ENCODE measurements at places on chromosomes 12 and 14. TPM values are rescaled to one million over a fixed set of nuclear protein-coding genes. Genes with fewer than 3 reads are reported as not detected.
A peak's percentile ranks its signal among the peaks of the same experiment; 100 is the strongest.

Gene MYH6
- total RNA-seq = 0.82 TPM

Gene BDKRB2
- not detected for total RNA-seq

GRCh38 chr14:33842299-33842698 is 108.6 kb downstream of the EGLN3 start:
- peak; percentile 67 for ATAC-seq

GRCh38 chr14:34012978-34013720 is 62.3 kb upstream of the EGLN3 start:
- peak; percentile 63 for ATAC-seq

GRCh38 chr14:64722842-64723447 is 18.7 kb downstream of the PLEKHG3 start:
- no peak for ATAC-seq

DNA sequence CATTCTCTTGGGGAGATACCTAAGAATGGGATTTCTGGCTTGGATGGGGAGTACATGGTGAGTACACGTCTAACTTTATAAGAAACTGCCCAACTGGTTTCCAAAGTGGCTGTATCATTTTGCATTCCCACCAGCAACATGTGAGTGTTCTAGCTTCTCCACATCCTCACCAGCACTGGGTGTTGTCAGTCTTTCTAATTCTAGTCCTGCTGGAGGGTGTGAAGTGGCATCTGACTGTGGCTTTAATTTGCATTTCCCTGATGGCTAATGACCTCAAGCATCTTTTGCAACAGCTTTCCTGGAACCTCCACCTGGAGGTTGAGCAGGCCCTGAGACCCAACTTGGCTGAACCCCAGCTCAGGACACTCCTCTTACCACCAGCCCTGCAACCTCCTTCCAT is 17.8 kb downstream of the SELPLG start:
- ATAC-seq = no peak

Data from activated T-helper 17 cell treated with anti-CD3 and anti-CD28 coated beads, Interleukin-2, amount 50 U/mL, for 72 hours (primary cell).